ENCODE measurements at places on chromosomes 6 and 20.

- no peak for DNase-seq
Measured at GRCh38 chr20:3876676-3877075, 12.5 kb upstream of the PANK2 start.

- peak; percentile 33 for DNase-seq
Measured at GRCh38 chr20:32248043-32248442, 29.4 kb upstream of the KIF3B start.

- DNase-seq = no peak
Measured at GRCh38 chr6:30903236-30903635, 4.8 kb upstream of the GTF2H4 start.

GRCh38 chr6:38172739-38173410 is 353.3 kb downstream of the ZFAND3 start:
- DNase-seq = no peak

- DNase-seq = no peak
Measured at GRCh38 chr6:137852346-137852745, 14.7 kb upstream of the TNFAIP3 start.

GRCh38 chr6:56289721-56290120 is 42.3 kb upstream of the COL21A1 start:
- no peak for DNase-seq

GRCh38 chr6:124294574-124295200 is 491.0 kb downstream of the NKAIN2 start:
- DNase-seq = no peak

DNA sequence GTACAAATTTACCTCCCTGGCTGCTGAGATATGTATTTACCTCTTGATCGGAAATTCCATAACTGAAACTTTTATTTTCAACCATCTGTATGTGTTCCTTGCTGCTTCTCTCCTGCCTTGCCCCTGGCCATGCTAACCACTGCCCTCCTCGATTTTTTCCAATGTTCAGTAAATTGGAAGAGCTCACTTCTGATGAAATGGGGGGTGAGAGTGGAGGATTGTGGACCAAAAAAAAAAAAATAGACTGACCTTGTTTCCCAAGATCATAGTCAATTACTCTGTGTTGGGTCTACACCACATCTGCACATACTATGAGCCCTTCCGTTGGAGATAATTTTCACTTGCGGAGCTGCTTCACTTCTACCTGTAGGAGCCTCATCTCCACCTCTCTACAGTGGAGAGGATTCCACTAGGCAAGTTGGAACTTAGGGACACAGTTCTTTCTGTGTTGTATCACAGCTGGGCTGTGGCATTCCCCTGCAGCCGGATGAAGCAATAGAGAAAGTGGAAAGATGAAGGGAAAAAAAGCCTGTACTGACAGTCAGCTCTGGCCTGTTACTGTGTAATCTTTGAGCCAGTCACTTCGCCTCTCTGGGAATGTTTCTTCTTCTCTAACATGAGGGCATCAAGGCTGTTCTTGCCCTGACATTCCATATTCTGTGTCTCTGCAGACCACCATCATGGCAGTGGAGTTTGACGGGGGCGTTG is 1.6 kb downstream of the PSMB9 start:
- DNase-seq = no peak

DNA sequence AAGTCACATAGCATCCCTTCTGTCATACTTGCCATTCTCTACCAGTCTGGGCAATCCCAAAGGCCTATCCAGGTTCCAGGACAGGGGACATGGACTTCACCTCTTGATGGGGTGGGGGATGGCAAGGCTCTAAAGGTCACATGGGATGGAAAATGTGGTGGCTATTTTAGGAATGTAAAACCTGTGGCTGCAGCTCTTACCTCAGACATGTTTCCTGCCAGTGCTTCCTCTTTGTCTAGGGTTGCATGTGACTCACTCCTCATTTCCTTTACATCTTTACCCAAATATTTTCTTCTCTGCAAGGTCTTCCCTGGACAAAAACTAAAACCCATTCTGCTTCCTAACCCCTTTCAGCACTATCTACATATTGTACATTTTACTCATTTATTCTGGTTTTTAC is 135.7 kb downstream of the BTBD3 start:
- DNase-seq = peak; percentile 14

GRCh38 chr6:139711804-139712585 is 337.5 kb upstream of the CITED2 start:
- peak; percentile 35 for DNase-seq

- DNase-seq = no peak
Measured at GRCh38 chr6:143164565-143165105, 103.9 kb downstream of the AIG1 start.

DNA sequence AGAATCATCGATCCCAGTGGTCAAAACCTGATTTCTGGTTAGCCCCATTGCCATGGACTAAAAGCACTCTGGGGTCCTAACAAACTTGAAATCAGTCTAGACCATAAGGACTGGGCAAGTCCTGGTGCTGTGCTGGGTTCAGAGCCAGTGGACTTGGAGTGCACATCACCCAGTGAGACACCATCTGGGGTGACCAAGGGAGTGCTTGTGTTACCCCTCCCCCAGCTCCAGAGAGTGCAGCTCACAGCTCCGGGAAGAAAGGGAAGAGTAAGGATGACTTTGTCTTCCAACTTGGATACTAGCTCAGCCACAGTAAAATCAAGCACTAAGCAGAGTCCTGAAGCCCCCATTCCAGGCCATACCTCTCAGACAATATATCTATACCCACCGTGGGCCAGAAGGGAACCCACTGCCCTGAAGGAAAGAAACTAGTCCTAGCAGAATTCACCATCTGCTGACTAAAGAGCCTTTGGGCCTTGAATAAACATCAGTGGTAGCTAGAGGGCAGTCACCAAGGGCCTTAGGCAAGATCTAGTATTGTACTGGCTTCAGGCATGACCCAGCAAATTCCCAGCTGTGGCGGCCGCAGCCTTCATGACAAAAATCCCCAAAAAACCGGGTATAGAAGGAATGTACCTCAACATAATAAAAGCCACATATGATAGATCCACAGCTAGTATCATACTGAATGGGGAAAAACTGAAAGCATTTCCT is 153.5 kb upstream of the OGFRL1 start:
- no peak for DNase-seq

- no peak for DNase-seq
Measured at GRCh38 chr6:100118301-100118700, 124.3 kb upstream of the MCHR2 start.

DNA sequence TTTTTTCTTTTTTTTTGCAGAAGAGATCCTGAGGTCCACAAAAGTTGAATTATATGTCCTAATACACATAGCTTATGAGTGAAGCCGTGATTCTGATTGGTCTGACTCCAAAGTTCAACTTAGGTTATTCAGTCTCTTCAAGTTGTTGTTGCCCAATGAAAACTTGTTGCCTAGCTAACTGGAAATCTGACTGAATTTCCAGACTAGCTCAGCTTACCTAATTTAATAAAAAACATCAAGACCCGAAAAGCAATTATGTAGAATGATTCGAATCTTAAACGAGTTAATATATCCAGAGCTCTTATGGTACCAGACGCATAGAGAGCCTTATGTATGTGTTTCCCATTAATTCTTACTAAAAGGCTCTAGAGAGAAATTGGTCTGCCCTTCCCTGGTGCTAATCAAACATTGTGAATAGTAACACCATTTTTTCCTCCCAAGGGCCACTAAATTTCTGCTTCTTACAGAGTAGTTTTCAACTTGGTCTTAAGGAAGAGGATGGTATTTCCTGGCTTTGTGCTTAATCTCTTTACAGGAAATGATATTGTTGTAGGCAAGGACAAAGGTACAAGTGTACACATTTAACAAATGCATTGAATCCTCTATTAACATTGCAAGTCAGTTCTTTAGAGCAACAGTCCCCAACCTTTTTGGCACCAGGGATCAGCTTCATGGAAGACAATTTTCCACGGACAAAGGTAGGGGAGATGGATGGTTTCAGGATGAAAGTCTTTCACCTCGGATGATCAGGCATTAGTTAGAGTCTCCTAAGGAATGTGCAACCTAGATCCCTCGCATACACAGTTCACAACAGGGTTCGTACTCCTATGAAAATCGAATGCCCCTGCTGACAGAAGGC is 107.9 kb downstream of the TSHZ2 start:
- DNase-seq = no peak
